ENCODE measurements at places on chromosomes 2 and 18.

DNA sequence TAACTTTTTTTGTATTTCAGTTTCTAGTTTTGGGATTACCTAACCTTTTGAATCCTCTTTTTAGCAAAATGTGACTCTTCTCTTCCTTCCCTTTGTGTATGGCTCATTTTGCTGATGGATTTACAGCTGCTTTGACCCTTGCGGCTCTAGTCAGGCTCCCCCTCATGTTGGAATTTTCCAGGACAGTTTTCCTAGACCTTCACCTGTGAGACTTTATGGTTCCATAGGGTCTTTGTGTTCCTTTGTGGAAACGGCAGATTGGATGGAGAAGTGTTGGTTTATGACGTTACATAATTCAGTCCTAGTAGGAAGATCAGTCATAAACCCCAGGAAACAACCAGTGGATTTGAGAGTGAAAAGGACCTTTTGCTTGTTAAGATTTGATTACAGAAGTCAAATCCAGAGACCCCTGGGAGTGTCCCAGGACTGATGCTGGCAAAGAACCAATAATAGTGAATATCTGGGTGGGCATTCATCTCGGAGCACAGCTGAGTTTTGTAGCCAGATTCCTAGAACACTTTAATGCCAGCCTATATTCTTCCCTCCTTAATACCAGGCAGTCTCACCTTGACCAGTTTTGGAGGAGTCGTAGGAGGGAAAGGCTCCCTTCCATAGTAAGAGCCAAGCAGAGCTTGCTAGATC, 42.7 kb downstream of the SOCS6 start:
- DNase-seq: no peak

- no peak for DNase-seq
Measured at GRCh38 chr18:70289351-70290312, 787 bp downstream of the SOCS6 start.

DNA sequence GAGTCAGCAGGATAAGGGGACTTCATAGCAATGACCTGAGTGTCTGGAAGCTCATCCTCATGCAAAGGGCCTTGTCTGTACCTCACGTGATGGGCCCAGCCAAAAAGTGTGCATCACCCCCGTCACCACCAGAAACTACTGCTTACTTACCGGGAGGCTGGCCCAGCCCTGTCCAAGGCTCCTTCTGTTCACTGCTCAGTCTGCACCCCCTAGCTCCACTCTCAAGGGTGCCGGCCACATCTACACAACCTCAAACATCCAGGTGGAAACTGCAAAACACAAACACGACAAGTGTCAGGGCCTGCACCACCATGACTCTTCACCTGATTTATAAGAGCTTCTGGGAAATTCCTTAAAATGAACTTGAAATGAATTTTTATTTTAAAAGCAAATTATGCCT, 55.1 kb downstream of the ADD2 start:
- DNase-seq: no peak

GRCh38 chr18:55920063-55920462, 332.1 kb upstream of the TCF4 start:
- DNase-seq: no peak

DNA sequence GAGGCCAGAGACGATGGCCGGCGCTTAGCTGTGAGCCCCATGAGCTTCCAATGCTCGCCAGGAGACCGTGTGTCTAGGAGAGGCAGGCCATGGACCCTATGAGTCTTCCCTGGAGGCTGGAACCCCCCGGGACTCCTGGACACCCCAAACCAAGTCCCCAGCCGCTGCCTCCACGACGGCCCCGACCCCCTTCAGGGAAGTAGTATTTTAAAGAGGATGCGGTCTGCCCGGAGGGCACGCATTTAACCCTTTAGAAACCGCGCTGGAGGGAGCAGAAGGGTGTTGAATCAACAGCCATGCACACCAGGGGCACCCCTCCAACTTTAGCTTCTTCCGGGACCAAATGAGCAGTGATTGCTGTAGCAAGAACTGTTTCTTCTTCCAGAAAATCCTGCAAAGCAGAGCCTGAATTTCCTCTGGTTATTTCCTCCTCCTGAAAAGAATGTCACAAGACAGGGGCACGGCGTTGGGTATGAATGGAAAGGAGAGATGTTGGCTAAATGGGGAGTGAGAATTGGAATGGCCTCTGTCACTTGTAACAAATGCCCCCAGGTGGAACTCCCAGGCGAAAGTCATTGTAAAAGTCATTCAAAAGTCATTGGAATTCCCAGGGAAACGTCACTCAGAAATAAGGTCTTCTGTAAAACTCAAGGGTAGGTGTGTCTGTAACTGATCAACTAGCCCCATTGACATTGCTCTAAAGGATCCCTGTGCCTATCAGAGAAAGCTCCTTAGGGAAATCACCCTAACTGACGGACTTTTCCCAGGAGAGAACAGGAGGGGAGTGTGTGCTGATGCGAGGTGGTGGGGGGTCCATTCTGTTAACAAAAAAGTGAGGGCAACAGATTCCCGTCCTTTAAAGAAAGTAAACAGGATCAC, 5.8 kb upstream of the GBX2 start:
- DNase-seq: no peak

GRCh38 chr2:43274055-43274454, 47.6 kb upstream of the ZFP36L2 start:
- DNase-seq: no peak

DNA sequence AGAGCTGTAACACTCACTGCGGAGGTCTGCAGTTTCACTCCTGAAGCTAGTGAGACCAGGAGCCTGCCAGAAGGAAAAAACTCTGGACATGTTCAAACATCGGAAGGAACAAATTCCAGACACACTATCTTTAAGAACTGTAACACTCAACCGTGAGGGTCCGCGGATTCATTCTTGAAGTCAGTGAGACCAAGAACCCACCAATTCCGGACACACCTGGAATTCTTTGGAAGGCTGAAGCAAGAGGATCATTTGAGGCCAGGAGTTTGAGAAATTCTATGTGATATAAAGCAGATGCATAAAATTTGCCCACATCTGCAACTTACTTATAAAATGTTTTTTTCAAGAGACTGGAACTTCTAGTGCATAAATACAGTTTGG, 43.5 kb upstream of the ITSN2 start:
- DNase-seq: no peak

DNA sequence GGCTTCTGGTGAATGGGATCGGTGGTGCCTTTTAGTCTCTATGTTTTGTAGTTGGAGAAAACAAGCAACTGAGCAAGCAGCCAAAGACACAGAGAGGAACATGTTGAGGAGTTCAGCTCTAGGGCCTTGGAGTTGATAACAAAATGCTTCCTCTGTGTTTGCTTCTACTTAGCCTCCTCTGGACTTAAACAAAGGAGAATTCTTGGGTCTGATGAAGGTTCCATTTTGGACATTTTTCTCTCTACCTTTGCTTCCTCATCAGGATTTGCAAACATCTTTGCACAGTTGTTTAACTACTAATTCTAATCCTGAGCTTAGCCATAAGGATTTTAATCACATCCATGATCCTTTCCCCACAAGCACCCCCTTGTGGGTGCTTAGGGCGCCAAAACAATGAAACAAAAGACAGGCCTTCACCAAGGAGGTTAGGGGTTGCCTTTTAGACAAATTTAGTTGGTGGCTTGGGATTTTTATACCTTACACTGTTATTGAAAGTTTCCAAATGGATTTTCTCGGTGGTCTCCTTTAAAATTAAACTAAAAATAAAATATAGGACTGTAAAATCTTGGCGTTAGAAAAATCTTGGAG, 148.5 kb upstream of the SATB2 start:
- DNase-seq: no peak

GRCh38 chr2:223580951-223581350, 21.2 kb downstream of the SCG2 start:
- DNase-seq: no peak

GRCh38 chr2:29518010-29518409, 402.8 kb downstream of the CLIP4 start:
- no peak for DNase-seq

GRCh38 chr2:132909427-132909826, 239.4 kb upstream of the LYPD1 start:
- DNase-seq: no peak

GRCh38 chr2:85134896-85135659, 1.9 kb downstream of the TCF7L1 start:
- no peak for DNase-seq

DNA sequence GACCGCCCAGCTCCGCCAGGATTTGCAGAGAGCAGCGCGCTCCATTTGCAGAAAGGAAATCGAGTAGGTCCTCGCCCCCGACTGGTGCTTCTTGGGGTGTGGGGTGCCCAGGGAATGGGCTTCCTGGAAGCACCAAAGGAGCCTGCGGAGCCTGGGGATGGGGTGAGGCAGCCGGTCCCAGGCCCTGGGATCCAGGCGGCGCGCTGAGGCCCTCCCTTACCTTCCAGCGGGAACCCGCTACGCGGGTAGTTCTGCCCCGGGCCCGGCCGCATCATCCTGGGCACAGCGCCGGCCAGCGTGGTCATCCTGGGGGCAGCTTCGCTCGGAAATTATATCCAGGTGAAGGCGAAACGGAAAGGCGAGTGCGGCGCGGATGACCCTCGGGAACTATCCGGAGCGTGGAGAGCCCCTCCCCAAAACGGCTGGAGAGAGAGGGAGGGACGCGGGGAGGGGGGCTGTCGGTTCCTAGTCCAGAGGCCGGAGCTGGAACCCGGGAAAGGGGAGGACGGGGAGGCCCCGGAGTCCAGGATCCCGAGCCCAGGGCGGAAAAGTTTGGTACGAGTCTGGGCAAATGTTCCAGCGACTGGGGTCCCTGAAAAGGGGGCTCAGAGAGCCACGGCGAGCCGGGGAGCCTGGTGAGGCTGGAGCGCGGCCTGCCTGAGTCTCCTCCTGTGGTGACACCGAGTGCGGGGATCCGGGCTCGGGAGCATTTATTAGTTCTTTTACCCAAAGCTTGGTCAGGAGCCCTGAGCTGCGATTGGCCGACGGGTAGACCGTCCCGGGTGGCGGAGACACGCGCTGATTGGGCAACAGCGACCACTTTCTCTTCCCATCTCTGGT, at the start of gene PAX3:
TSS of gene PAX3 (minus strand) at position 688 of the 840 bp plus-strand sequence. CDS start at position 305, 383 bp downstream.
- DNase-seq: no peak

- DNase-seq: no peak
Measured at GRCh38 chr2:68776124-68776523, 41.5 kb downstream of the ARHGAP25 start.

DNA sequence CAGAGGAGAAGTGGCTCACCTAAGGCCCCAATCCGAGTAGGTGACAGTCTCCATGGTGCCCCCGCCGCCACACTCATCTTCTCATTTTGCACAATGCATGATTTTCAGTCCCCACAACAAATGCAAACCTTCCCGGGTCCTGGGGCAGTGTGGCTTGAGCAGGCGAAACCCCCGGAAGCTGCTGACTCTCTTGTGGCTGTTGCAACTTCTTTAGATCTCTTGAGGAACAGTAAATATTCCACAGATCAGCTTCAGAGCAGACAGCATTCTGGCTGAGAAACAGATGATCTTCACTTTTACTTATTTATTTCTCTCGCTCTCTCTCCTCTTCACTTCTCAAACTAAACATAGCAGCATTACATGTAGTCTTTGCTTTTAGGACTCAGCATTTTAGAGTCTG, 51.9 kb downstream of the ASAP2 start:
- no peak for DNase-seq

DNA sequence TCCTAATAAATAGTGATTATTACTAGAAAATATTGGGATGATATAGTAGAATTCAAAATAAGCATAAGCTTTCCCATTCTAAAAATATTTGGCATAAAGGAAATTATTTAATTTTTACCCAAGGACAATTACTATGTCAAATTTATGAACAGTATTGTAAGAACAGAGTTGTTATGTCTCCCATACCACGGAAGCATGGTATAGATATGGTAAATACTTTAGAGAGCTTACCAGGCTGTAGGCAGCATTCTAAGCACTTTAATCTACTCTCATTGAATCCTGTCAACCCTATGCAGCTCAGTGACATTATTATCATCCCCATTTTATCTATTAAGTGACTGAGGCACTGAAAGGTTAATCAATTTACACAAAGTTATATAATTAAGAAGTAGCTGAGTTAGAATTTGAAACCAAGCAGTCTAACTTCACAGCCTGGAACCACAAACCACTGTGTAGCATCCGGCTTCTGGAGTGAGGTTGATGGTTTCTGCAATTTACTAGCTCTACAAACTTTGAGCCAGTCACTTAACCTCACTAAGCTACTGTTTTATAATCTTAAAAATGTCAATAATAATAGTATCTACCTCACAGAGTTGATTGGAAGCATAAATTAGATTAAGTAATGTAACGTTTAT, 323.7 kb downstream of the ARHGAP15 start:
- DNase-seq: no peak

- no peak for DNase-seq
Measured at GRCh38 chr2:21779786-21780185, 656.0 kb downstream of the TDRD15 start.

DNA sequence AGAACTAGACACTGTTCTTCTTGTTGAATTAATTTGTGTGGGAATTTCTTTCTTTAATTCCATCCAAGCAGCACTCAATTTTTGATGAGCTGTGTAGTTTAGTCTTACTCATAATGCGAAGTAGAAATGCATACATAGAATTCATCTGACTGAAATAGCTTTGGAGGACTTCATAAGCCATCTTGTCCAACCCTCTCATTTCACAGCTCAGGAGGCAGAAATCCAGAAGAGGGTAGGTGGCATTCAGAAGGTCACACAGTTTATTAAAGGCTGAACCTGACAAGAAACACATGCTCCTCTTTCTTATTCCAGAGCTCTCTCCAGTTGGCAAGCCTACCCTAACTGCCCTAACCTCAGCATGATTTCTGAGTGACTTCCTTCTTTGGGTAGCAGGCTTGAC, 169.2 kb upstream of the NOSTRIN start:
- no peak for DNase-seq

- no peak for DNase-seq
Measured at GRCh38 chr2:96873651-96874096, 3.8 kb upstream of the SEMA4C start.

DNA sequence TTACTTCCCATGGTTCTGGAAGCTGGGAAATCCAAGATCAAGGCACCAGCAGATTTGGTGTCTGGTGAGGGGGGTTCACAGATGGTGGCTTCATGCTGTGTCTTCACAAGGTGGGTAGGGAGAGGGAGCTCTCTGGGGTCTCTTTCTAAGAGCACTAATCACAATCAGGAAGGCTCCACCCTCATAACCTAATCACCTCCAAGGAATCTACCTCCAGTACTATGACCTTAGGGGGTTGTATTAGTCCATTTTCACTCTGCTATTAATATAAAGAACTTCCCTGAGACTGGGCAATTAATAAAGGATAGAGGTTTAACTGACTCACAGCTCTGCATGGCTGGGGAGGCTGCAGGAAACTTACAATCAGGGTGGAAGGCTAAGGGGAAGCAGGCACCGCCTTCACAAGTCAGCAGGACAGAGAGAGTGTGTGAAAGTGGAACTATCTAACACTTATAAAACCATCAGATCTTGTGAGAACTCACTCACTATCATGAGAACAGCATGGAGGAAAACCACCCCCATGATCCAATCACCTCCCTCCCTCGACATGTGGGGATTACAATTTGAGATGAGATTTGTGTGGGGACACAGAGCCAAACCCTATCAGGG, 17.6 kb downstream of the TBC1D8 start:
- no peak for DNase-seq

DNA sequence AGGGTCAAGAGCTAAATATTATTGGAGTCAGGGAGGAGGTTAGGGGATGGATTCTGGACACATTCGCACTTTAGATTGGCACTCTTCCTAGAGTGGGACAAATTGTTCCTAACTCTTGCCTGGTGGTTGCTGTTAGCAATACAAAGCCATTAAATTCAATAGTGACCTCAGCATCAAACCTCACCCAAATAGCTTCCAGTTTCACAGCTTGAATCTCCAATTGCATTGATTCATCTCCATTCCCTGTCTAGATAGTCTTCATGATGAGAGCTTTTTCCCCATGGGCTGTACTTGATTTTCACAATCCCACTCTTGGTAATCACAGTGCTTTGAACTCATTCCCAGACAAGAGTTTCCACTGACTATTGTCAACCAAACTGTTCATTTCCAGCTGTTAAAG, 585.9 kb upstream of the SYT4 start:
- DNase-seq: no peak

GRCh38 chr2:221444106-221444505, 128.0 kb downstream of the EPHA4 start:
- DNase-seq: no peak
